ENCODE measurements at places on chromosomes 7 and 10.

DNA sequence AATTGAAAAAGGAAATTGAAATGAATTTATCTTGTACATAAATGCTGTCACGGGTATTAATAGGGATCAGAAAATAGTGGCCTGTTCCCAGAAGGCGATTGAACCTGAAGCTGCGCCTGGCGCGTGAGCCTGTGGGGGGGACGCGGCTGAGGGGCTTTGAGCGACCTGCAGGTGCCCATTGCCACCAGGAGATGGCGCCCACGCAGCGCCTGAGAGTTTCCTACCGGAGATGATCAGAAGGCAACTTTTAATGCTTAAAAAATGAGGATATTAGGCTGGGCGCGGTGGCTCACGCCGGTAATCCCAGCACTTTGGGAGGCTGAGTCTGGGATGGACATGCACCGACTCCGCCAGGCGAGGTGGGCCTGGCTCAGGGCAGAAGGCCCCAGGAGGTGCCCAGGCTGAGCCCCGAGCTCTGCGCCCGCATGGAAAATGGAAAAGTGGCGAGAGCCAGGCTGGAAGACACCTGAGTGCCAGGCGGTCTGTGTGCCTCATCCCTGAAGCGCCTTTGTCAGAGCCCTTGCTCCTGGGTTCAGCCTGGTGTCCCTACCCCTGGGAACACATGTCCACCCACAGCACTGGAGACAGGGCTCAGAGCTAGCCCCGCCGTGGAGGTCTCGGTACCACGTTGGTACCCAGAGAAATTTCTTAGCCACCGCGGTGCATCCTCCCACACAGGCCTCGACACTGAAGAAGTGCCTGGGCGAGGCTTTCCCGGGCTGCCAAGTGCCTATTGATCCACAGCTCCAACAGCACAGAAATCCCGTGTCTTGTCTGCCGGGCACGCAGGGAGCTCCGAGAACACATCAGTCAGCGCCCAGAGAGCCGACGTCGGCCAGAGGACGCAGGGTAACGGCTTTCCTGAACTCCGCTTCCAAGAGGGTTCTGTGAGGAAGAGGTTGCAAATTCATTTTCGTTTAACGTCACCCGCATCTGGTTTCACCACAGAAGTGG is 117.4 kb downstream of the INPP5A start:
- peak; percentile 35 for DNase-seq

DNA sequence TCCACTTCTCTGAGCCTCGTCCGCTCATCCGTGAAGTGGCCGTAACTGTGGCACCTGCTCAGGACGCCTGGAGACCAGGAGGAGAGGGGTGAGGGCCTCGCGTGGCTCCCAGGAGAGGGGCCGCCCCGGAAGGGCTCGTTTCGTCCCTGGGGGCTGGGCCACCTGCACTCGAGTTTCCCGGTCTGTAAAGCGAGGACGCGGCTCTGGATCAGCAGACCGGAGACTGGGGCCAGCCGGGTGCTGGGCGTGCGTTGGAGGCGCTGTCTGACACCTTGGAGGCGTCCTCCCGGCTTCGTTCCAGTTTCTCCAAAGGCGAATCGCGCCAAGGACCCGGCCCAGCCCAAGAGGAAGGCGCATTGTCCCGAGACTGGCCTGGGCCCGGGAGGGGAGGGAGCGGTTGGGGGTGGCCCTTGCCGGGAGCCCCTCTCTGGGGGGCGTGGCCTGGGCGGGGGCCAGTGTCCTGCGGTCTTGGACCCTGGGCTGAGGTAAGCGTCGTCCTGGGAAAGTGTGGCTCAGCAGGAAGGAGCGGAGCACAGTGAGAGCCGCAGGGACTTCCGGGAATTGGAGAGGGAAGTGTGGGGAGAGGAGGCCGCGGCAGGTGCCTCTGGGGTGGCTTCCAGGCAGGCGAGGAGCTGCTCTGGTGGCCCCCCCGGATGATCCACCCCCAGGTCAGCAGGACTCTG is 89.6 kb downstream of the FOXL3 start:
- no peak for DNase-seq

DNA sequence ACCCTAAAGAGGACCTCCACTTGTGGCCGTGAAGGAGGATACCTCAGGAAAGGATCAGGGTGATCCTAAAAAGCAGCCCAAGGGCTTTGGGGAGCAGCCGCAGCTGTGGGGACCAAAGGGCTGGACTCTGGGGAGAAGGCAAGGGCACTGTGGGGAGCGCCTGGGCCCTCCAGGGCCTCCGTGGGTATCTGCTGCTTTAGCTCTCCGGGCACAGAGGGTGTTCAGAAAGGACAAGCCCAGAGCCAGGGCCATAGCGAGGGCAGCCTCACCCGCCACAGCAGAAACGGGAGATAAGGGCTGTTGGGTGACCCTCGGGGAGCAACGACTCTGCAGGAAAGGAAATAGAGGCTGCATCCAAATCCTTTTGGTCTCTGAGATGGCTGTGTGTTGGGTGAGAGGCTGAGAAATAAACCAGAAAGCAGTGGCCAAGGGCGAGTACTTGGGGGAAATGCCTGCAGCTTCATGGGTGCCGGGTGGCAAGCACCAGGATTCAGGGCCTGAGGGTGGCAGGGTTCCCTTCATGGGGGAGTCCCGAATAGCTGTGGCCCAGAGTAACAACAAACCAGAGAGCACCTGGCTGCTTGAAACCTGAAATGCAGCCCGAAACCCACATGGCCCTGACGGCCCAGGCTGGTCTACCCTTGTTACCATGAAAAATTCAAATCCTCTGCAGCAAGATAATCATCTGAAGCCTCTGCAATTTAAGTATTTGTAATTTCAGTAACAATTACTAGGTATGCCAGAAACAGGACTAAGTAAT is 95.2 kb downstream of the VIPR2 start:
- no peak for DNase-seq

- no peak for DNase-seq
Measured at GRCh38 chr7:101862280-101863220, 45.1 kb downstream of the CUX1 start.

DNA sequence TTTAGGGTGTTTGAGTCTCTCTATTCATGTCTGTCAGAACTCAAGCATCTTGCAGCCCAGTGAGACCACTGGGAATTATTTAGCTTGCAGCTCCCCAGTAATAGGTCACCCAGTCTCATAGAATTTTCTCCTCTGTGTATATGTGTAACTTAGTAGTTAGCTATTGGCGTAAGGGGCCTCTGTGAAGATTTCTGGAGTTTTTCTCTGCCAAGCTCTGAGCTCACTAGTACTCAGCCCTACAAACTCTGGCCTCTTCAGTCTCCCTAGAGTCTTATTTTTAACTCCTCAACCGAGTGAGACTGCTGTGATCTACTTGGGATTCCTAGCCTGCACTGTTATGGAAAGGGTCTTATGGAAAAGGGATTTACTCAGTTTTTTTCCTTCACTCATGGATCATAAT is 90.2 kb downstream of the PPP1R9A start:
- DNase-seq, result no peak

DNA sequence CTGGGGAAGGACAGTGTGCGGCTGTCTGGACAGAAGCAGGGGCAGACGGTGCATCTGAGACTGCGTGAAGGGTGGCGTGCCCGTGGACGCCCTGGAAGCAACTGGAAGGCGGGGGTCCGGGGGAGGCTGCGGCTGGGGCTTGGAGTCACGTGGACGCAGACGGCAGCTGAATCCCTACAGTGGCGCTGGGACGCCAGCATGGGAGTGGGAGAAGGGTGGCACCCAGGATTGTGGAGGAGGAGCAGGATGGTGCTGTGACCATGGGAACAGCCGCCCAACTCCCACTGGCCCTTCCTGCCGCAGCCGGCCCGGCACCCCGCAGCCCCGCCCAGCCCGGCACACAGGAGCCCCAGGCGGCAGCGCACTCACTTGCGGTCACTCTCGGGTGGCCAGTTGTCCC is 9.7 kb downstream of the INTS1 start:
- DNase-seq, result no peak

GRCh38 chr7:131302446-131302845 is 25.2 kb upstream of the MKLN1 start:
- no peak for DNase-seq

DNA sequence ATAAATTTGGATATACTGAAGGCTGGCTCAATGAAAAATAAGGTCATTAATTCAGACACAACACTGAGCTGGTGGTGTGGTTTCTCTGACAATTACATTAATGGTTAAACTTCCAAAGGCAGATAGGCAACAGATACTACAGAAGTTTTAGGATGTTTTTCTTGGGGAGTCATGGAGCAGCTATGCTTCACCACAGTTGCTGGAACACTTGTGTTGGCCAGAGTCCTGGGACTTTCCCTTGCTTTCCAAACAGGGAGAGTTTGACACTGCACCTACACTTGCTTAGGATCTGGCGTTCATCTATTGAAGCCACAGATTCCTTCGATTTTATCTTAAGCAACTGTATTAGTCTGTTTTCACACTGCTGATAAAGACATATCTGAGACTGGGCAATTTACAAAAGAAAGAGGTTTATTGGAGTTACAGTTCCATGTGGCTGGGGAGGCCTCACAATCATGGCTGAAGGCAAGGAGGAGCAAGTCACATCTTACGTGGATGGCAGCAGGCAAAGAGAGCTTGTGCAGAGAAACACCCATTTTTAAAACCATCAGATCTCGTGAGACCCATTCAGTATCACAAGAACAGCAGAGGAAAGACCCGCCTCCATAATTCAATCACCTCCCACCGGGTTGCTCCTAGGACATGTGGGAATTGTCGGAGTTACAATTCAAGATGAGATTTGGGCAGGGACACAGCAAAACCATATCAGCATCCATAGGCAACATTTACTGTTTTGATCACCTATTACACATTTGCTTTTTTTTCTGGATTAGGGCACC is 27.8 kb upstream of the TMEM178B start:
- no peak for DNase-seq

DNA sequence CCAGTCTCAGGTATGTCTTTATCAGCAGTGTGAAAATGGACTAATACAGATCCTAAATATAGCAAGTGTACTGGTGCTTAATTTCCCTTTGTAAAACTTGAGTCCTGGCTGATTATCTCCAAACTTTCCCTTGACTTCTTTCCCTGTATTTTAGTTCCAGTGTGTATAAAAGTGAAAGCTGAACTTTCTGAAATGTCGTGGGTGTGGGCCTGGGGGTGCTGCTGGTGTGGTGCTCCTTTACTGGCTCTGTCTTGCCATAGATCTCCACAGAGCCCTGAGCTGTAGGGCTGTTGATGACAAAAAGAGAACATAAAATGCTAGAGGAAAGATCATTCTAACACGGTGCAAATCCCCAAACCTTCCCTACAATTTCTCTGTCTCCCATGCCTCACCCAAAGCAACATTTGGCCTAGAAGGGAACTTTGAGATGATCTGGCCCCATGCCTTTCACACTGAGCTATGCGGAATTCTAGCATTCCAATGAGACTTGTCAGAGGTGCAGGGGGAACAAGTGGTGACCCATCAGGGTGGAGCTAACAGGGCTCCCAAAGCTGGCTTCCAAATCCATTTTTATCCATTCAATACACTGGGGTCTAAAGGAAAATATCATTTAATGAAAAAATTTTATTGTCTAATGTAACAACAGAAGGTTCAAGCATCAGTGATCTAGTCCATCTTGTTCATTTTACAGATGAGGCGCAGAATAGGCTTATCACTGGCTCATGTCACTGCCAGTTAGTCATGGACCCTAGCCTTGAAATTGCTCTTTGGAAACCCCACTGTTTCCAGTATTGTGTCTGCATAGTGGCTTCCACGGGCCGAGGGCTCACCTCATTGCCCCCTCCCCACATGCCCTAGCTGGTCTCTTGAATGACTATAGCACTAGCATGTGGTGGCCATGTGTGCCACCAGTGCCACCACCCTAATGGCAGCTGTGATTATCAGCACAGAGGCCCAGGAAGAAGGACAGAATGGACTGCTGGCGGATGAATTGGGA is 1000.9 kb downstream of the LRMDA start:
- no peak for DNase-seq

DNA sequence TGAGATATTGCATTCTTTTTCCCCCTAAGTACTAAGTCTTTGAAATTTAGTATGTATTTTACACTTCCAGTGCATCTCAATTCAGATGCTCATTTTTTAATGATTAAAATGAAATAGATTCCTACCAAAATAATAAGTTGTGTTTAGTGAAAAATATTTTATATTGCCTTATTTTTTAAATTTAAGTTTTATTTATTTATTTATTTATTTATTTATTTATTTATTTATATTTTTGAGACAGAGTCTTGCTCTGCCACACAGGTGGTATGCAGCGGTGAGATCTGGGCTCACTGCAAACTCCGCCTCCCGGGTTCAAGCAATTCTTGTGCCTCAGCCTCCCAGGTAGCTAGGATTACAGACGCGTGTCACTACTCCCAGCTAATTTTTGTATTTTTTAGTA is 95.5 kb downstream of the RPS24 start:
- DNase-seq, result no peak

DNA sequence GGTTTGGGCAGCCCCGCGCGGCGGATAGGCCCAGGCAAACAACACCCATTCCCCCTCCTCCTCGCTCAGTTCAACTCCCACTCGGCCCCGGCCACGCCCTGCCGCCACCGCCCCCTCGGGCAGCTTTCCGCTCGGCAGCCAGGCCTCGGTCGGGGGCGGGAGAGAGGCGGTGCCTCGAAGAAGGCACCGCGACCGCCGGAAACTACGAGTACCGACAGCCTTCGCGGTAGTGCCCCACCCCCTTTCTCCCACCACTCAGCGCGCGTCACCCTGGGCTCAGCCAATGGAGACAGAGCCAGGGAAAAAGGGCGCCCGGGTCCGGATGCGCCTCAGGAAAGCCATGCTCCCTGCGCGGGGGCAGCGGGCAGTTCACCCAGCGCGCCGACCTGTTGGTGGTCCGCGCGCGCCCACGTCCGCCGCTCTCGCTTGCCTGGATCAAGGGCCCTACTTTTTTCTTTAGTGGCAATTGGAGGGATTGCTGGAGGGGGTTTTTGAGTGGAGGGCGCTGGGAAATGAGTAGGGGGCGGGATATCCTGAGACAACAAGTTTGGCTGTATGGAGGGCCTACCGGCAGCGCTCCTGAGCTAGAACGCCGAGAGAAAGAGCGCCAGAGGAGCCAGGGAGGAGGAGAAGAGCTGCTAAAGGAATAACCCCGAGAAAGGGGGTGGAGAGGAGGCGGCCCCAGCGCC is 557 bp upstream of the SP4 start:
- peak; percentile 99 for DNase-seq

- DNase-seq, result no peak
Measured at GRCh38 chr10:129532838-129533237, 65.8 kb downstream of the MGMT start.

- DNase-seq, result no peak
Measured at GRCh38 chr10:16146993-16147392, 286.7 kb upstream of the MINDY3 start.

DNA sequence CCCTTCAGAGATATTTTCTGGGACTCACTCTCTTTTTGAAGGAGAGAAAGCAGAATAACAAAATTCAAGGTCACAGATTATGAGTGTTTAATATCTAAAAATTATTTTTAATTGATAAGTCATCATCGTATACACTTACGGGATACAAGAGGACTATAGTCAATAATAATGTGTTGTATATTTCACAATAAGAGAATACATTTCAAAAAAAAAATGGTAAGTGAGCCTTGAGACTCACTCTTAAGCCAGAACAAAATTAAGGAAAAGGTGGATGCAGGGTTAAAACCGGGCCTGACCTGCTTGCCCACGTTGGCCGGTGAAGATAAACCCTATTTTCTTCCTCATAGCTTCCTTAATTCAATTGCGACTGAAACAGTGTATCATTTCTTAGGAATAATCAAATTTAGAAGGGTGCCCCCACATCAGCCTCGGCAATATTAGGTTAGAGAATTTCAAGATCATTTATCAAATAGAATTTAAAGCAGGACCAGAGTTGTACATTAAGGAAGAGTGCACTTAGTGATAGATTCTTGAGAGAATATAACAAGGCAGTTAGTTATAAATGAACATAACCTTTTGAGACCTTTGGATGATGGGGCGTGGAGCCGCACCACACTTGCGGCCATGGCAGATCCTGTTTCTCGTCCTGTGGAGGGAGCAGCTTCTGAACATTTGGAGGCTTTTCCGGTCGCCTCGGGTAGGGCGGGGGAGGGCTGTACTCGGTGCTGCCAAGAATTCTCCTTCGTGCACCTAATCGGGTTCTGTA is 321.8 kb downstream of the PAXIP1 start:
- no peak for DNase-seq

Measured in effector CD4-positive, alpha-beta T cell (primary cell).